ENCODE measurements at places on chromosomes 2 and 18.

- no peak for DNase-seq
Measured at GRCh38 chr2:44533508-44533907, 171.8 kb downstream of the CAMKMT start.

DNA sequence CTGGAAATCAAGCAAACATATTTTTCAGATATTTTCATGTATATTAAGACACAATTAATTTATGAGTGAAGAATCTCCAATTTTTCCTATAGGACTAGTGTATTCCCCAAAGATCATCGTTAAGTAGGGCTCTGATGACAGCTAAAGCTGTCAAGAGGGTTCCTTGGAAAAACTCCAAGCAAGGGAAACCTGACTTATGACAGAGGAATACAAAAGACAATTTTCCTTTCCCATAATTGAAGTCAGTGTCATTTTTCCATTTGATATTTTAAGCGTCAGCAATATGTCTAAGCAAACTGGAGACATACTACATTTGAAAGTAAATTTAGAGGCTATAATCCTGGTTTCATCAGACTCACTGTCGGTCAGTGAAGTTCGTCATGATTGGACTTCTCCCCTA is 36.1 kb downstream of the RIT2 start:
- no peak for DNase-seq

DNA sequence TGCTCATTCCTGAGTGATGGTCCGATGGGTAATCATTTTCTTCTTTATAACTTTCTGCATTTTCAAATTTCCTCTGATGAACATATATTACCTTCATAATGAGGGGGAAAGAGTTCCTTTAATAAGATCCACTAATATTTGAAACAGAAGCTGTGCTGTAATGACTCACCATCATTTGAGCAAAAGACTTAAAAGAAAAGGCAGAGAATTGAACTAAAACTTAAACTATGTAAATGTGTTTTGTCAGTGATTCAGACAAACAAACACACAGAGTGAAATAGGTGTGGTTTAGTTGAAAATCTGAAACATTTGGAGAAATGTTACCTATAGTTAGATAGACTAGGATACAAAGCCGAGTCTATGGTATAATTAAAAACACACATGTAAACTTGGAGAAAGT is 209.6 kb downstream of the STK39 start:
- no peak for DNase-seq

GRCh38 chr2:6081955-6082624 is 389.9 kb downstream of the SOX11 start:
- DNase-seq: no peak

DNA sequence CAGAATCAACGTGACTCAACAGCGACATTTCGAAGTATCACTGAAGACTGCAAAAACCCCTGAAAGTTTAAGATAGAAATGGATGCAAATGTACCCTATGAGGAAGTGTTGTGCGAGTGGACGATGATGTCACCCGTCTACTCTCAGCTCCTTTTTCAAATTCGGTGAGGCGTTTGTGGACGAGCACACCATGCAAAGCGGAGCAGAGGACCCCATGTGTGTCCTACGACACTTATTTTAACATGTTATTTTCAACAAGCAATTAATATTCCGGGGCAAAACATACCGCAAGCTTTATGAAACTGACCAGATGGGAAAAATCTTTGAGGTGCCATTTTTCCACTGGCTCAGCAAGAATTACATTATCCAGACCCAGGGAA is 2.0 kb downstream of the PXDN start:
- no peak for DNase-seq

- DNase-seq: no peak
Measured at GRCh38 chr2:64192125-64192479, 47.9 kb upstream of the PELI1 start.

GRCh38 chr2:181682795-181683517 is 2.6 kb upstream of the NEUROD1 start:
- DNase-seq: no peak

- DNase-seq: no peak
Measured at GRCh38 chr2:133737242-133737993, 169.2 kb upstream of the NCKAP5 start.

- DNase-seq: no peak
Measured at GRCh38 chr2:58107803-58108710, 61.5 kb downstream of the VRK2 start.

GRCh38 chr2:105864262-105864661 is 119.5 kb downstream of the NCK2 start:
- DNase-seq: no peak

GRCh38 chr18:42559069-42559690 is 556.3 kb downstream of the RIT2 start:
- no peak for DNase-seq

- peak; percentile 70 for DNase-seq
Measured at GRCh38 chr2:241858206-241859016, at the start of gene PDCD1. Gene PDCD1, minus strand, starts transcription at chr2:241858894. Its CDS starts 56 bp downstream, at chr2:241858838.
